ENCODE measurements at places on chromosomes 3 and 15.

DNA sequence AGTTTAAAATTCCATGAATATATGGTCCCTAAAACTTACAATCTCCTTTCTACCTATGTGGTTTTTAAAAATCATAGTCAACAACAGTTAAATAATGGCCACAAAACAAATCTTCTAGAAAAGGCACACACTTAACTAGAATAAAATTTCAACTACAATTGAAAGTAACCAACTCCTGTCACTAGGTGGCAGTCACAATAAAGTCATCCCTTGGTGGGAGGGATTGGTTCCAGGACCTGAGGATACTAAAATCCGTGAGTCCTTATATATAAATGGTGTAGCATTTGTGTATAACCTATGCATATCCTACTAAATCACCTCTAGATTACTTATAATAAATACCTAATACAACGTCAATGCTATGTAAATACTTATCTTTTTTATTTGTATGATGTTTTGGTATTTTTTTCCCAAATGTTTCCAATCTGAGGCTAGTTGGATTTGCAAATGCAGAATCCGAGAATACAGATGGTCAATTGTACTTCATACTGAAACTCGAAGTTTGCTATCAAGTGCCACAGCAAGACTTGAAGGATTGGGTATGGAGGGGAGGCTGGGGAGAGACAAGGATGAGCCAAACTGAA is 172.6 kb downstream of the FMN1 start:
- DNase-seq, result no peak

- DNase-seq, result no peak
Measured at GRCh38 chr15:41340189-41340695, 7.6 kb downstream of the NUSAP1 start.

DNA sequence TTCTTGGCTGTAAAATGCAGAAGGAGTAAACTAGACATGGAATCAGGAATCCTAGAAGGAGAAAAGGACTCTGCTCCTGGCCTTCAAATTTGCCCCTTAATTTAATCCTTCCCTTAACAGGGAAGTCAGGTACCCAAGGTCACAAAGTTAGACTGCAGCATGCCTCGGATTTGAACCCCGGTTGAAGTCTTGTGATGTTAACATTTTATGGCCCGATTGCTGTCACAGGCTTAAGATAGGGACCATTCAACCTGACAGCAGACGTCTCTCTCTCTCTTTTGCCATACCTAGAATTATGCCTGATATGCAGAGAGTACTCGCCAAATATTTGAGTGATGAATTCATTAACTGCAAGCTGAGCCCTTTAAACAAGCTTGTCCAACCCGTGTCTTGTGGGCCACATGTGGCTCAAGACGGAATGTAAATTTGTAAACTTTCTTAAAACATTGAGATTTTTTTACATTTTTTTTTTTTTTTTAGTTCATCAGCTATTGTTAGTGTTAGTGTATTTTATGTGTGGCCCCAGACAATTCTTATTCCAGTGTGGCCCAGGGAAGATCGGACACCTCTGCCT is 217.2 kb downstream of the THSD4 start:
- DNase-seq, result no peak

GRCh38 chr3:48285132-48285531 is 44.2 kb downstream of the ZNF589 start:
- no peak for DNase-seq

GRCh38 chr3:28841441-28841840 is 439.4 kb upstream of the RBMS3 start:
- DNase-seq, result no peak

GRCh38 chr3:3744826-3745225 is 54.4 kb upstream of the LRRN1 start:
- no peak for DNase-seq

DNA sequence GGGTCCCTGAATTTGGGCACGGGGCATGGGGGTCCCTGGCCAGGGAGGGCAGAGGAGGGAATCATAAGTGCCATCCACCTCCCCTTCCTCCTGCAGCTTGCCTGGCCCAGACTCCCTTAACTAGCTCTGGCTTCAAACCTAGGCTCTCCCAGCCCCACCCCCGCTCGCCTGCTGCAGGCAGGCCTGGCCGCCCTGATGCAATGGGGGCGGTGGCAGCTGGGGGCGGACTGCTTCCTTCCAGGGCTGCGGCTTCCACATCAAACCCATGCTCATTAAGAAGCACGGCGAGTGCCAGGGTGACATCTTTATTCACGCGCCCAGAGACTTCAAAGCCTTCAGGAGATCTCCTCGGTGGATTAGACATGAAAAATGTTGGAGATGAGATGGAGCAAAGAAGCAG is 123.1 kb downstream of the TPRA1 start:
- no peak for DNase-seq

DNA sequence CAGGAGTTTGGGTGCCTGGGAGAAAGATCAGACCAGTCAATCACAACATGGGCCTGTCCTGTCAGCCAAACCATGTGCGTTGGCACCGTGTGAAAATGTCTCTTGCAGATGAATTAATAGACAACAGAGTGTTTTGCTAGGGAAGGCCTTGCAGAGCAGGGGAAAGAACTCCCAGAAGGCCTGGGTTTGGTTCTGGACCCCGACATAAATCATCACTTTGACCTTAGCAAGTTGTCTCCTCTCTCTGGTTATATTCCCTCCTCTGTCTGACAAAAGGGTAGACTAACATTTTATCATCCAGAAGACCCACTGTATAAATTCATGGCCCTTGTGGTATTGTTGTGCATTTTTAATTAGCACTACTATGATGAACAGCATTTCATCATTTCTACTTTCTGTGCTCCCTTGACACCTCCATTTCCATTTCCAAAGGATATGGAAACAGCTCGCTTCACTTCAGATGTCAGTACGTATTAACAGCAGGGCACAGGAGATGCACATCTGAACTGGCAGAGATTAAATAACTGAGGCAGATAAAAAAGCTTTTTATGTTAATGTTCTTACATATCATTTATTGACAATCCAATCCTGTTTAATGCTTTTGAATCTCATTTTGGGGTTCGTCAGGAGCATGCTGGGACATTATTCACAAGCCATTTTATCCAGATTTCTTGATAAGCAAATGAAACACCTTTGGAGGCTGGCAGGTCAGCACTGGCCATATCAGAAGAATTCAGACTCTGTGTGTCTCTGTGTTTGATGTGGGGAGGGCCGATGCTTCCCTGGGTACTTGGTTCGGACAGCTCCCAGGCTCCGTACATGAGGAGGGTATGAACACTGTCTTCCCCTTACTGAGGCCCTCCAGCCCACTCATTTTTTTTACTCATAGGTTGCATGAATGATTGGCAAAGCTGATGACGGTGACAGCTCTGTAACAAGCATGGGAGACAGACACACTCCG is 28.2 kb upstream of the IL12A start:
- no peak for DNase-seq

DNA sequence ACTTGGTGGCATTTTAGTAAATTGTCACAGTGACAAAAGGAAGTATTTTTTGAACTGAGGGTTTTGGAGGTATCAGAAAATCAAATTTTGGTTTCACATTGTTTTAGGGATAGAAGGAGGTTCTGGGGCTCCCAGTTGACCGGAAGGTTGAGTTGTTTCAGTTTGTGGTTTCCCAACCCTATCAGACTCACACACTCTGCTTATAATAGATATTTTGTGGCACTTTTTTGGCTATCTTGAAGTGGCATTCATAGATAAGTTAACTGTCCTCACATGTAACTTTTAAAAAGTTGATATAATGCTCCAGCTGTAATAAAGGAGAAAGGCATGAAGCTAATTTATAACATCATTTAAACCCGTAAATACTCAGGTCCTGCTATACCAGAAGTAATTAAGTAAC is 12.8 kb downstream of the ARMC8 start:
- DNase-seq, result no peak

DNA sequence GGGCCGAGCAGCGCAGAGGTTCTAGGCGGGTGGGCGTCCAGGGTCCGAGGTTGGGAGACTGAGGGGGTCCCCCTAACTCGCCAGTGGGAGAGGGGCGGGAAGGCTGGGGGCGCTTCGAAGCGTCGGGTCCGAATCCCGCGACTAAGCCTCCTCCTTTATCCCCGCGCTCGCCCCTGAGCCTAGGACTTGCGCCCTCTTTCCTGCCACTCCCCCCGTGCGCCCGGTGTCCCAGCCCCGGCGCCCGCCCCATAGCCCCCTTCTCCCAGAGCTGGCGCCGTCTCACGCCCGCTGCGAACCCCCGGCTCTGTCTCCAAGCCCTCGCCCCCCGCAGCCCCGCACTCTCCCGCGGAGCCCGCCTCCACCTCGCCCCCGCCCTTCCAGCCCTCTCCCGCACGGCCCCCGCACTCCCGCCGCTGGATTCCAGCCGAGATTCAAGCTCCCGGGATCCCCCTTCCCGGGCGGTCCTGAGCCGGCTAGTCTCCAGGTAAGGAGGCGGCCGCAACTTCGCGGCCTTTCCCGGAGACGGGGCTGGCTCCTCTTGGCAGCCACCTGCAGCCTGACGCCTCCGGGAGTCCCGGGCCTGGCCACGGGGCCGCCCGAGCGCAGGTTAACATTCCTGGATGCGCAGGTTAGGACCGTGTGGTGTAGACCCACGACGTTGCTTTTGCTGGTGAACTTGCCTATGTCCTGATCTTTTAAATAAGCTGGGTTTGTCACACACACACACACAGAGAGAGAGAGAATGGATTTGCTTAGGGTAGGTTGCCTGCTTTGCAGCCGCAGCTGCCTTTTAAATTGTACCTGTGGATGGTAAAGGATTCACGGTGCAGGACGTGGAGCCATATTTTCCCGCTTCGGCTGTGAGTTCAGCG is 563 bp downstream of the PXYLP1 start:
- DNase-seq, result peak; percentile 7

- DNase-seq, result no peak
Measured at GRCh38 chr15:41006479-41006878, 53.2 kb downstream of the CHAC1 start.

DNA sequence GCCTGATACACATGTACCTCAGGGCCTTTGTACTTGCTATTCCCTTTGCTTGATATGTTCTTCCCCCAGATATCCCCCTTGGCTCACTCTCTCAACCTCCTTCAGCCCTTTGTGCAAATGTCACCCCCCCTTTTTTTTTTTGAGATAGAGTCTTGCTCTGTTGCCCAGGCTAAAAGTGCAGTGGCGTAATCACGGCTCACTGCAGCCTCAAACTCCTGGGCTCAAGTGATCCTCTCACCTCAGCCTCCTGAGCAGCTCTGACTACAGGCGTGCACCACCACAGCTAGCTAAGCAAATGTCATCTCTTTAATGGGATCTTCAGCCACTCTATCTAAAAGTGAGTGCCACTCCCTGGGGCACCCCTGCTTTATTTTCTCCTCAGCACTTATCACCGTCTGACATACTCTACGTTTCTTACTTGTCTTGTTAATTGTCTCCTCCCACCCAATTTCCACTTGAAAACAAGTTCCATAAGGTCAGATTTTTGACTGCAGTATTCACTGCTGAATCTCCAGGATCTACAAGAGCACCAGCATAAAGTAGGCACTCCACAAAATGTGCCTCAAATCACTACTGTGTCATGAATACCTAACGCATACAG is 14.6 kb downstream of the IP6K2 start:
- DNase-seq, result no peak
